ENCODE measurements at places on chromosomes 1 and 21.

GRCh38 chr1:43238085-43238484, 31.7 kb upstream of the TMEM125 start:
- peak; percentile 50 for DNase-seq

GRCh38 chr1:240776237-240776636, 164.3 kb upstream of the GREM2 start:
- DNase-seq: no peak

DNA sequence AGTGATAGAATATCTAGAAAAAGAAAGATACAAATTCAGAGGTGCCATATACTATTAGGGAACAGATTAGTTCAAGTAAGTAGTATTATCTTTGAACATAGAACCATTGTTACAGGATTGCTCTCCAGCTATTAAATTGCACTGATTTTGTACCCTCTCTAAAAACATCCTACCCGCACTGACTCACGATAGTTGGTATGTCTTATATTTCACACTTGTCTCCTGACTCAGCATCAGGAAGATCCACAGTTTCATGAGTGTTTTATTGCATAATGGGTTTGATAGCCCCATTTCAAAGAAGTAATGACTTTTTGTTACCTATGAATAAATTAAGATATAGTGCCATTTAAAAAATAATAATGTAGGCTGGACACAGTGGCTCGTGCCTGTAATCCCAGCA, 6.0 kb downstream of the TATDN3 start:
- no peak for DNase-seq

- DNase-seq: peak; percentile 98
These were observed 15.4 kb upstream of the GPR37L1 start for GRCh38 chr1:202107321-202107761.
